ENCODE measurements at places on chromosomes 16 and 17. TPM values are rescaled to one million over a fixed set of nuclear protein-coding genes. Genes with fewer than 3 reads are reported as not detected.

The MYH13 gene
- 0.16 TPM for total RNA-seq

The CFAP97D1 gene
- total RNA-seq, result not detected

The EME1 gene
- total RNA-seq, result 5.6 TPM

The SPATA32 gene
- total RNA-seq, result not detected

The AIPL1 gene
- total RNA-seq, result not detected

The ERN2 gene
- total RNA-seq, result 0.18 TPM

The HOXB8 gene
- total RNA-seq, result not detected

The KRT25 gene
- total RNA-seq, result not detected

The ZFP3 gene
- 0.81 TPM for total RNA-seq

The HS3ST3B1 gene
- 4.0 TPM for total RNA-seq

The HOXB7 gene
- not detected for total RNA-seq

The SOST gene
- total RNA-seq, result not detected

The SEPTIN12 gene
- total RNA-seq, result not detected

The DNAH17 gene
- total RNA-seq, result not detected

The RNFT1 gene
- 7.8 TPM for total RNA-seq

The CA5A gene
- total RNA-seq, result not detected

The CMTM2 gene
- total RNA-seq, result not detected

The PABPN1L gene
- total RNA-seq, result not detected

The TGFB1I1 gene
- 119 TPM for total RNA-seq

The GPR142 gene
- not detected for total RNA-seq

The HCRT gene
- not detected for total RNA-seq

The PIK3R6 gene
- not detected for total RNA-seq

The GCGR gene
- total RNA-seq, result not detected

The DRC7 gene
- total RNA-seq, result not detected

The CIBAR2 gene
- not detected for total RNA-seq

The SMPD3 gene
- total RNA-seq, result not detected

The SLC16A6 gene
- total RNA-seq, result not detected

The CD300LB gene
- total RNA-seq, result not detected

The NOMO2 gene
- 95.0 TPM for total RNA-seq

The SPIRE2 gene
- 3.8 TPM for total RNA-seq

The TEKT5 gene
- not detected for total RNA-seq

The OTOP2 gene
- total RNA-seq, result not detected

The OTOA gene
- total RNA-seq, result not detected

The GNG13 gene
- not detected for total RNA-seq

The PDE6G gene
- not detected for total RNA-seq

The LCMT1 gene
- 17.2 TPM for total RNA-seq

The SMARCE1 gene
- 55.4 TPM for total RNA-seq

The TNFRSF13B gene
- total RNA-seq, result not detected

The TCAP gene
- not detected for total RNA-seq

The OR3A2 gene
- total RNA-seq, result not detected

The HEATR9 gene
- not detected for total RNA-seq

The ELMO3 gene
- 0.36 TPM for total RNA-seq

The RAB26 gene
- total RNA-seq, result not detected

The MMP25 gene
- not detected for total RNA-seq

The C1QTNF8 gene
- not detected for total RNA-seq

The NAT9 gene
- 54.7 TPM for total RNA-seq

The KRT33A gene
- not detected for total RNA-seq

The WNT3 gene
- total RNA-seq, result 0.16 TPM

The EPX gene
- total RNA-seq, result not detected

The CHD9NB gene
- 2.1 TPM for total RNA-seq

The ERN1 gene
- 5.2 TPM for total RNA-seq

The UBALD2 gene
- total RNA-seq, result 5.5 TPM

The MLKL gene
- 10.0 TPM for total RNA-seq

The MT1A gene
- 6.9 TPM for total RNA-seq

All from cardiac atrium fibroblast (primary cell).